ENCODE measurements at places on chromosomes 6 and 20. TPM values are rescaled to one million over a fixed set of nuclear protein-coding genes. Genes with fewer than 3 reads are reported as not detected.

The ENPP5 gene
- 3.5 TPM for total RNA-seq

The UST gene
- total RNA-seq, result 2.2 TPM

The HTR1B gene
- total RNA-seq, result 0.28 TPM

The RNF144B gene
- 4.9 TPM for total RNA-seq

DNA sequence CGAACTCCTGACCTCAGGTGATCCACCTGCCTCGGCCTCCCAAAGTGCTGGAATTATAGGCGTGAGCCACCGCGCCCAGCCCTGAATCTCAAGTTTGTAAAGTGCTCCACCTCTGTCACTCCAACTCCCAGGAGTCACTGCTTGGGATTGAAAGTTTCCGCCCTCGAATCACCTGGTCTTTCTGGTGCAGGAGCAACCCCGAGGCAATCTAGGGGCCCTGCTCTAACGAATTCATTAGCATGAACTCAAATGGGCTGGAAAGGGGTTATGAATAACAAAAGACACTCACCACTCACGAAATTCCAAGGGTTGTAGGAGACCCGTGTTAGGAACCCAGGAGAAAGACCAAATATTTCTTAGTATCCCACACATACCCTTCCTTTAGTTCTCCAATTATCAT, 26.1 kb downstream of the RBCK1 start:
- no peak for DNase-seq

- DNase-seq, result no peak
Observed at GRCh38 chr6:146047371-146047770, 18.5 kb downstream of the GRM1 start.

DNA sequence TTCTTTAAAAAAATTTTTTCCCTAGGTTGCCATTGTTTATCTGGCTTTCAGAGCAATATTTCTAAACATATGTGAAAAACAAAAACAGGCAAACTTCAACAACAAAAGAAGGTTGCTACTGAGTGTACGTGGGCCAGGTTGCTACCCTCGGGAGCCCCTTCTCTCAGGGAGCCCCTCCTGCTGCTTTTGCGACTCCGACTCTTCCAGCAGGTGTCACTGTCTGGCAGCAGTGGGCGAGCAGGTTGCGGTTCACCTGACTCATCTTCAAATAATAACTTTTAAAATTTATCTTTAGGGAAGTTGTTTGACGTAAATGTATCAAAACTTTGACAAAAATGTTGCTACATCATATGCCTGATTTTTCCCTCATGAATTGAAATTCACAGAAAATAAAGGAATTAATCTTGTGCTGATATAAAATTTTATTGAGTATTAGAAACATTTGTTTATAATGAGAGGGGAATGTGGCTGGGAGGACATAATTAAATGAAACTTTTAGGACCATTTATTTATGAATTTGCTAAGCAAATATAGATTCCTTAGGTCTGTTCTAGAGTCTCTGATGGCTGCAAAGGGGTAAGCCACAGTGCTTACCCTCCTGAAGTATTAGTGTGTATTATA, 138.8 kb downstream of the HIVEP1 start:
- peak; percentile 57 for DNase-seq

- no peak for DNase-seq
Observed at GRCh38 chr20:48381353-48382120, 446.3 kb downstream of the PREX1 start.

DNA sequence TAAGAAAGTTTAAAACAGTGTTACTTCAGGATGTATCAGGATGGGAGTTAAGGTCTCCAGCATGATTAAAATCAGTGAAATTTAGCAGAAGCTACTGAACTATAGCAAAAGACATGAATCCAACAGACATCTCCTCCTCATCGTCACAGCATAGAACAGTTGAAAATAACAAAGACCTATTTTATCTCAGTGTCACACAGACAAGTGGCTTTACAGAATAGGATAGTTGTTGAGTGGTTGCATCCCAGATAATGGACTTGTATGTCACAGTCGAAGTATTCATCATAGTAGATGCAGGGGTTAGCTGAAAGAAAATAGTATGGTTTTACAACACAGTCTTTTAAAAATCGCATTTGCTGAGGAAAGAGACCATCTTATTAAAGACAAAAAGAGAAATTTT, 31.2 kb downstream of the CRISP1 start:
- no peak for DNase-seq

GRCh38 chr6:143806282-143807102, 36.6 kb upstream of the LTV1 start:
- no peak for DNase-seq

- no peak for DNase-seq
Observed at GRCh38 chr6:149366267-149366921, 33.7 kb upstream of the SUMO4 start.

DNA sequence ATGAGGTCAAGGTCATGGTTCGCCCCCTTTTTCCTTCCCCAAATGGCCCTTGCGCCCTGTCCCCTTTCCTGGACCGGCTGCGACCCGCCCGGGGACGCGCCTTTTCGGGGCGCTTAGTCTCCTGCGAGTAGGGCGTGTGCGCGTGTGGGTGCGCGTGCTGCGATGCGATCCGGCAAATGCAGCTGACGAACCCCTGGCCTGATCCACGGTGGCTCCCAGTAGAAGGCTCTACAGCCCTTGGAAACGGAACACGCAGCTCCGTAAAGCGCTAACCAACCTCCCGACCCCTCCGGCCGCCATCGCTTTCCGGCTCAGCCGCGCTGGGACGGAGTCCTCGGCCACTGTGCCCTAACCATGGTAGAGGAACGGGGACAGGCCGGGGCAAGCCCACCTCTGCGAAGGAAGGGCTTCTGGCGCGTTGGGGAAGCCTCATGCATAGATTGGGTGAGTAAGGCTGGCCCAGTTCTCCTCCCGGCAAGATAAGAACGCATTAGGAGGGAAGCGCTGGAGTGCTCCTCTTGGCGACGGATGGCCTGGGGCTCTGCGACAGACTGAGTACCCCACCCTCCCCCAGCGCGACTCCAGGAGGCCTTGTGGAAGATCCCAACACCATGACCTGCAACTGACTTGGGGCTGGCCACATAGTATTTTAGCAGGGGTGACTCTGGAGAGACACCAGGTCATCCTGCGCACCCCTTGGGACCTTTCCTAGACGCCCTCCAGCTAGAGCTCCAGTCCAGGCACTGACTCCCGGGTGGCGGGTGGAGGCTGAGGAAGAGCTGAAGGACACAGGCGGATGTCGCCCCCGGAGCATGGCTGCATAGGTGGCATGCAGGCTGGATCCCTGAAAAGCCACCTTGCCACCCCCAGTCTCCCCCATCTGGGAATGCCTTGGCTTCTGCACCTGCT, 1.1 kb upstream of the SLC4A11 start:
- no peak for DNase-seq

DNA sequence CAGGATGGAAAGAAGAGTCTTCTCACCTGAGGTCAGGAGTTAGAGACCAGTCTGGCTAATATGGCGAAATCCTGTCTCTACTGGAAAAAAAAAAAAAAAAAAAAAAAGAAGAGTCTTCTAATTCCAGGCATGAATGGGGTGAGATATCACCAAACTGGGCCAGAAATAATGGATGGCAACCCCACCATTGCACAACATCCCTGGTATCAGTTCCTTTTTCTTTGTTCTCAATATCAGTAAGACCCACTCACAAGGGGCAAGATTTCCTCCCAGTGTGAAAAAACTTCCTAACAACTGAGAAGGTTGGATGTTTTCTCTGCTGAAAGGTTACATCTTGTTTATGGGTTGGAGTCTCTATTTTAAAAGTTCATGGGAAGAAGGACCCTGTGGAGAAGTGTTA, 23.6 kb upstream of the NR2E1 start:
- DNase-seq, result no peak

DNA sequence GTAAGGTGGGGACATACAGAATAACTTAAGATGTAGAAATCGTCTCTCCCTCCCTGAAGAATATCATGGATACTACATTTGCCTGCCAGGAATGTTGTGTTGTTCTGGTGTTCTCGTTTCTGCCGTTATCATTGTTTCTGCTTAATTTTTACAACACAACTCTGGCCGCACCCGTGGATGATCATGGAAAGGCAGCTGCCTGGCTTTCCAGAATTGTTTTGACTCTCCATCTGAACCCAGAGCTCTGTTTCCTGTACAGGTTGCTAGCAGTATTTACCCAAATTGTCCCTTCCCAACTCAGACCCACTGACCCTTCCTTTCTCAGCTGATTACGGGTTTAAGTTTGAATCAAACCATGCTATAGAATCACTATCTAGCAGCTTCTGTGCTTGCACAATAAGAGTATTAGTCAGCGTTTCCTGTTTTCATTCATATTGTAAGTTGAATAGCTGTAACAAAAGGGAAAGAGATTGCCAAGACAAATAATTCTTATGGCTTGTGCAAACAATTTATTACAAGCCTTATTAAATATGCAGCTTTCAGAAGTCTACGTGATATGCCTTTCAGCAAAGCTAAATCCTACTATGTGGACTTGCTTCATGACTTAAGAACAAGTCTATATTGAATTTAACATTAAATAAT, 139.0 kb downstream of the MTHFD1L start:
- DNase-seq, result no peak

DNA sequence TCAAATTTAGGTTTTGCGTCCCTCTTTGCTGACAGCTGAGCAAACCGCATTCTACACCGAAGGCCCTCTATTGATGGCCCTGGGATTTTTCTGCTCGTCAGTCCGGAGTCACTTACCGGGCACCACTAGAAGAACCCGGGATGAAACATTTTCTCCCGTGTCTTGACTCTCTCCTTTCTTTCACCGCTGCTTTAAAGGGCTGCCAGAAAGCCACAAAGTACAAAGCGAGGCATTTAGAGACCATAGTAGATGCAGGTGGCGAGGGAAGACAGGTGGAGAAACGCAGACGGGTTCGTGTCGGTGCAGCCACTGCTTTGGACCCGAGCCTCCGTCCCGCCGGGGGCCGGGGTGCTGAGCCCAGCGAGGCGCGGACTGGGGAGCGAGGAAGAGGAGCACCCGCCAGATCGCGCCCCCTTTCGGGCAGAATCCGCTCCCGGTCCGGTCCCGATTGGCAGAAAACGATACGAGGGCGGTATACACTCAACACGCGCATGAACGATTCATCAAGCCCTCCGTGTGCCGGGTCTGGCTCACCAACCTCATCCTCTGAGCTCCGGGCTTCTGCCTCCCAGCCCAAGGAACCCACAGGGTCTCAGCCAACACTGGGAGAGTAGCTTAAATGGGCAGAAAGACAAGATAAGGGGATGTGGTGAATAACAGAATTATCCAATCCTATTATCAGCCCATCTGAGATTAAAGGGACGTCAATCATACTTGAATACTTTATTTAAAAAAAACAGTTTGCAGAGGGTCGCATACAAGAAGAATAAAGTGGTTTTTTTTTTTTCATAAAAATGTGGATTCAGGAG, 84.9 kb downstream of the TRIM27 start:
- DNase-seq, result peak; percentile 78

GRCh38 chr20:57633945-57634491, 13.8 kb upstream of the ZBP1 start:
- DNase-seq, result no peak
